ENCODE measurements at places on chromosomes 12 and 14.

GRCh38 chr12:1421091-1421846 is 173.1 kb downstream of the FBXL14 start:
- no peak for DNase-seq

DNA sequence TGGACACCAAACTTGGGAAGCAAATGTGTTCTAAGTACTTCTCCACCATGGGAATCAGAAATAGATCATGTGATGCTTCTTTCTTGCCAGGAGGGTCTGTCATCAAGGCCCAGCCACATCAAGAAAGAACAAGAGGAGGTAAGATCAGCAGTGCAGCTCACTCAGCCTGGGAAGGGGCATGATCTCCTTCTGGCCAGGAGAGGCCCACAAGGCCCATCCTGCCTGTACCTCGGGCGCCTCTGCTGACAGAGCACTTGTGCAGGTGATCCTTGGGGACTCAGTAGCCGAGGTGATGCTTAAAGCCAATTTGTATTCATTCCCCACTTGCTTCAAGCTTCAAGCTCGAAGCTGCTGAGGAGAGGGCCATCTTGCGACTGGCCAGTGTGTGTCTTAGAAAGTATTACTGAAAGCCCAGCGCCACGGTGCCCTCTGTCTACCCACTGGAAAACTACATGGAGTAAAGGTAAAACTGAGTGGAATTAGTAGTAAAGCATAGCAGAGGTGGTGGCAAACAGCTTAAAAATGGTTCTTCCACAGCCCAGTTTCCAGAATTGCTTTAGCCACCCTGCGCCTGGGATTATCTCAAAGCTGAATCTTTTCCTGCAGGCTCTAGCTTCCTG is 26.2 kb downstream of the RTRAF start:
- DNase-seq = no peak

DNA sequence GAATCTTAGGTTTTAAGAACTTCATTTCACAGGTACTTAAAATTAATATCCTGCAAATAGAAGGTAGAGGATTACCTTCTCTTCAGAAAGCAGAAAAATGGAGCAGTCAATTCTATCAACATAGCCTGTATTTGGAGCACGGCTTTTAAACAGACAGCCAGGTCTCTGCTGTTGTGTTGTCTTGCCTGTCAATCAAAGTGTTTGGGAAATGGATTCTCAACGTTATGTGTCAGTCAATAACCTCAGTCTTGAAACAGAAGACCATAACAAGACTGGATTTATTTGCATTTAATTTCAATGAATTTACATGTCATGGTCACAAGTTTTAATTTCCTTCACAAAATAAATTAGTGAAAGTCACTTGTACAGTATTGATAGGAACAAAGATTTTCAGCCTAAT is 51.9 kb upstream of the KRR1 start:
- DNase-seq = no peak

- no peak for DNase-seq
Measured at GRCh38 chr14:53715193-53715721, 241.4 kb downstream of the BMP4 start.

GRCh38 chr14:32679927-32680612 is 258.6 kb upstream of the NPAS3 start:
- DNase-seq = no peak

DNA sequence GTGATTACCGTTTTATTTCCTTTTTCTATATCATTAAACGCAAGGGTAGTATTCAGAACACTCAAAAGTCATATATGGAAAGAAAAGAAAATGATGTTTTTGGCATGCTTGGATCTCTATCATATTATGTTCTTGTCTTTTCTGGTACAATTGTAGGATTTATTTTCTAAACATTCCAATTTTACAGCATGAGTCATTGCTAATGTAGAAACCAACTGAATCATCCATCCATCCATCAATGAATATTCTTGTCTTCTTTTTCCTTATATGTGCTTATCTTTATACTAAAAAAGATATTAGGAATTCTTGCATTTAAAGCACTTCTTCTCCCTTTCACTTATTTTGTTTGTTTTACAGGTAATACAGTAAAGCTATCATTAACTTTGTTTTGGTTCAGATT is 20.4 kb upstream of the AMIGO2 start:
- no peak for DNase-seq

DNA sequence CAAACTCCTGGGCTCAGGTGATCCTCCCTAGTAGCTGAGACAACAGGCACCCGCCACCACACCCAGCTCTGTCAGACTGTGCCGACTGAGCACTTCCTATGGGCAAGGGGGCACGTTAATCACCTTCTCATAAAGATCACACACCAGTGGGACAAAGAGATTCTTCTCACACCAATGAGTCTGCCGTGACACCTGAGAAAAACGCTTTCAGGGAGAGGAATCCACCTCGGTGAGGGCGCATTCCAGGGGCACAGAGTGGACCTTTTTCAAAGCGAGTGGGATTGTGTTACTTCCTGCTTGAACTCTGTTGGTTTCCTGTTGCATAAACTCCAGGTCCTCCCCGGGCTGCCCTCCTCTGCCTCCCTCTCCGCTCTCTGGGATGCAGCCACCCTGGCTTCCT is 17.5 kb upstream of the SCARB1 start:
- DNase-seq = no peak

GRCh38 chr14:106029959-106030358 is 503.6 kb downstream of the TMEM121 start:
- no peak for DNase-seq

- no peak for DNase-seq
Measured at GRCh38 chr14:75662966-75663365, 1.9 kb downstream of the TTLL5 start.

GRCh38 chr12:104462931-104463339 is 6.2 kb downstream of the CHST11 start:
- no peak for DNase-seq

- DNase-seq = no peak
Measured at GRCh38 chr14:68599896-68600610, 192.8 kb downstream of the ZFP36L1 start.

DNA sequence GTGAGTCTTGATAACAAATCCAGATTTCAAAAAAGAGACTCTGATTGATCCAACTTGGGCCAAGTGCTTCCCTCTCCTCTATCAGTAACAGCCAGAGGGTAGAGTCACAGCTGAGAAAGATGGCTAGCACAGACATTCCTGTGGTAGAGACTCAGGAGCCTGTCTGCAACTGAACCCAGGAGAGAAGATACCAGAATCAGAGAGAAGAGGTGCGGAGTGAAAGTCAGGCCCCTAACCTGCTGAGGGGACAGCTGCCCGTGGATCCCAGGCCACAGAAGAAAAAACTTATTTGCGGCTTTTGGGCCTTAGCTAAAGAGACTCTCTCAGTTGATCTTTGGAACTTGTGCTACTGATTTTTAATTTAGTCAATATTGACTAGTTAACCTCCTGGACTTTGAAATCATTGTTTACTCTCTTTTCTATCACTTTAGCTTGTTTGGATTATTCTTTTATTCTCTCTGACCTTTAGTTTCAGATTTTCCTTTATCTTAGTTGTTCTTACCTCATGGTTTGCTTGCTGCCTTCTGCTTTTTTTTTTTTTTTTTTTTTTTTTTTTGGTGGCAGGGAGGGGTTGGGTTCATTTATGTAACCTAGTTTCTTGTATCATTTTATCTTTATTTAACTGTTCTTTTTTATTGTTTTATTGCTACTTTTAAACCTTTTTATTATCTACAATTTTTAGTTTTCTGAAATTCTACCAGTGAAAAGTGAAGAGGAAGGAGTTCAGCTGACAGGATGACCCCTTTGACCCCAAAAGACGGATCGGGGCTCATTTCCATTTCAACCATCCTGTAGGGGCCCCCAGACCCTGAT is 154.9 kb upstream of the KRR1 start:
- DNase-seq = no peak

DNA sequence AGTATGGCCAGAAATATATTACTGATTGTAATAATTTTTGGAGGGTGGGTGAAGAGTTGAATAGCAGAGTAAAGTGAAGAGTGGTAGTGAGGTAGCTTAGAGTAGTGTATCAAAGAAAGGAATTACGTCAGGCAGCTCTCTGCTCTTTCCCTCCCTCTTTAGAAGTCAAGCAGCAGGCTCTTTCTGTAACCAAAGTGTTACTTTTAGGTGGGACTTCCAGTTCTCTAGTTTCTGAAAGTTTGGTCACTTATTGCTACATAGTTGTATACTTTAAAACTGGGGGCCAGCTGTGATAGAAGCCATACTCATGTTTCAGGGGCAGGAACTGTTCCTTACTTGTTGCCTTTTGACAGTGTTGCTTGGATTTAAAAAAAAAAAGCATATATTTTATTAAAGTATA is 30.6 kb downstream of the ATF7IP start:
- DNase-seq = no peak

DNA sequence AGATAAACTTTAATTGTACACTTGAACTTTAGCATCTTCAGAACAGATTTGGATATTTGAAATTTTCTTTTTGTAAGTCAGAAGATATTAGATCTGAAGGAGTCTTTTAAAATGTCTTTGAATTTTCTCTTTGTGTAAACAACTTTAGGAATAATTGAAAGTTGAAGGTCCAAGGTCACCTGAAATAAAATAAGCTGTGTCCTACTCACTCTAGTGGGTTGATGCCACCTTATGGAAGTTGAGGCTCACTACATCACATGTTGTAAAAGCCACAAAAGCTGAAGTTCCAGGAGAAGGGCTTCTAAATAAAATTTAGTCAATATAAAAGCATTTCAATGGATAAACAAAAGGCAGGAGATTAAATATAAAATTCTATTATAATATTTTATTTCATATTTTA is 122.0 kb upstream of the ATXN7L3B start:
- no peak for DNase-seq

GRCh38 chr14:29061702-29062101 is 295.1 kb downstream of the FOXG1 start:
- DNase-seq = no peak

- DNase-seq = no peak
Measured at GRCh38 chr14:81311778-81312177, 88.3 kb downstream of the STON2 start.

DNA sequence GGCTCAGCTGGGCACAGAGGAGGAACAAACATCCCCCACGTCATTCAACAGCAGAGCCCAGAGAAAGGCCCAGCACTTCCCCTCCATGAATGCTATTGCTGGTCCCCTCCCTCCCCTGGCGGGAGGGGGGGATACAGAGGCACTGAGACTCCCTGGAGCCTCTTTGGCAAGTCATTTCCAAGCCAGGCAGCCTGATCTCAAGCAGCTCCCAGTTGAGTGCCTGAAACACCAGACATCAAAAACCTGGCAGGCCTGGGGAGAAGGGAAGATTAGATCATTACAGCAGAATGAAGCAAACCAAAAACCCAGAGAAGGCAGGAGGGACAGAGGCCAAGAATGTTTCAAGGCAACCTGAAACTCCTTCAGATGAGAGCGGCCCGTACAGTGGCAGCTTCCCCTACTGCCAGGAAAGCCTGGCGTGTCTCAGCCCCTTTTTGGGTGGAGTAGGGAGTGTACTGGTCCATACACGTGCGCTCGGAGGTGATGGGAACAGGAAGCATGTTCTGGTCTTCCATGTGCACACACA is 92.1 kb downstream of the LRRC74A start:
- no peak for DNase-seq

GRCh38 chr12:27332407-27332713 is 276 bp upstream of the BMAL2 start:
- no peak for DNase-seq

Data from left renal pelvis (tissue), 4 donors.